ENCODE measurements at places on chromosomes 5 and 9.

DNA sequence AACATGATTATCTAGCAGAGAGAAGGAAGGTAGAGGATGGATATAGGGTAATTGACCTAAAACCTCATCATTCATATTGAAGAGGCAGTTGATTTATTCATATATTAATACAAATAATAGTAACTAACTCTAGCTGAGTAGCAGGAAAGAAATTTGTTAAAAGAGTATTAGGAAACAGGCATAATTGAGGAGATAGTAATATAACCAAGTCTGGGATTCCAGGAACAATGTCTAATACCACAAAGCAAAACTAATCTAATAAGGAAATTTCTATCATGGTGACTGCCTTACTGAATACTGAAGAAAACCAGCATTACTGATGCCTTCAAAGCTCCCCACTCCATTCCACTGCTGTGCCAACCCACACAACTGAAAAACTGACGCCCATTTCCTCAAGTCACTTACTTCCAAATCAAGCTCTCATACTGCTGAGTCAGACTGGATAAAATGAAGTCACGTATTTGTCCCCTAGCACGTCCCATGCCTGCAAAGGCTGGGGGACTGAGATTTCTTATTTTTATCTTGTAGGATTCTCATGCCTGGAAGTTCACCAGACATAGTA is 153.9 kb downstream of the SMC2 start:
- no peak for DNase-seq

DNA sequence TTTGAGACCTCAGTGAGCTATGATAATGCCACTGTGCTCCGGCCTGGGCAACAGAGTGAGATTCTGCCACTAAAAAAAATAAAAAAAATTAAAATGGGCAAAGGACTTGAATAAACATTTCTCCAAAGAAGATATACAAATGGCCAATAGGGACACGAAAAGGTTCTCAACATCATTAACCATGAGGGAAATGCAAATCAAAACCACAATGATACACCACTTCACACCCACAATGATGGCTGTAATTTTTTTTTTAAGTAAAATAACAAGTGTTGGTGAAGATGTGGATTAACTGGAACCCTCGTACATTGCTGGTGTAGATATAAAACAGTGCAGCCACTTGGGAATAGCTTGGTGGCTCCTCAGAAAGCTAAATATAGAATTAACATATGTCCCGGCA is 68.0 kb downstream of the SIL1 start:
- no peak for DNase-seq

GRCh38 chr5:174520420-174521396 is 203.7 kb upstream of the MSX2 start:
- DNase-seq, result no peak

- no peak for DNase-seq
These were observed 25.9 kb downstream of the KIF2A start for GRCh38 chr5:62331921-62332320.

DNA sequence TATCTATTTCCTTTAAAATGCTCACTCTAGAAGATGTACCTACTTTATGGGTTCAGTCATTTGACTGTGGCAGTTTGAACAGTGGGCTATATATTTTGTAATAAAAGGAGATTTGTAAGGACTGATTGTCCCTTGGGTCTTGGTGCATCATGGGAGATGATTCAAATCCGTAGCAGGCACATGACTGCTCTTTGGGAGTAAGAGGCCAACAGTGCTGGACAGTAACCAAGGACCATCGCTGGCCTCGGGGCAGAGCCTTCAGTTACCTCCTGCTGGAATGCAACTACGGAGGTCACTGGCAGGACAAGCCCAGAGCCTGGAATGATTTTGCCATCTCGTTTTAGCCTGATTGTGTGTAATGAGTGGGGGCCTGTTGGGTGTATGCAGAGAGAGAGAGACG is 7.0 kb upstream of the MAMDC2 start:
- DNase-seq, result no peak

DNA sequence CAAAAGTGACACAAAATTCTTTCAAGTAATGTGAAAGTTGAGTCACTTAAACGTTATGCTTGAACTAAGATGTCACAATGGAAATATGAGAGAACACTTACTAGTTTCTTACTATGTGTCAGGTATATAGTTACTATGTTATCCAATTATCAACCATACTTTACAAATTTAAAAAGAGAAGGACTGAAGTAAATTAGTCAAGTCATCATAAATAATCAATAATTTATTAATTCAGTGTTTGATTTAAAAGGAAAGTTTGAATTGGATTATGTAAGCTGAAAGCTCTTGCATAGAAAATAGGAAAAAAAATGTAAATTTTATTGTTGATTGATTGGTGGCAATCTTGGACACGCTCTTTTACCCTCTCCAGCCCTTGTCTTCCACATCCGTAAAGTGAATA is 76.3 kb downstream of the GABRA1 start:
- DNase-seq, result no peak

GRCh38 chr5:99076723-99077640 is 148.2 kb upstream of the CHD1 start:
- no peak for DNase-seq

- DNase-seq, result no peak
These were observed 120.2 kb upstream of the ARRDC3 start for GRCh38 chr5:91503321-91503720.

DNA sequence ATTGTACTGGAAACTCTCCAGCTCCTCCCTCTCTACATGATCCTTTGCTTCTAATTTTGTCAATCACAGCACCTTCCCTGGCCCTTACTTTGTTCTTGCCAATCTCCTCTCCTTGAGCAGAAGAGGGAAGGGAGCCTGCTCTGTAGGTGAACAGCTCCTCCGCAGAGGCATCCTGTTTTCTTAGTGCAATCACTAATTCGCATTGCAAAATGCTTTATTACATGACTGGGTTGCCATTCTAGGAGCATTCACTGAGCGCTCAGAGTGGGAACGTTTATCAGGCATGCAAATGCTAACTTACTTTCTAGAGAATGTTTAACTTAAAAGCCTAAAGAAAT is 416 bp upstream of the SNX18 start:
- DNase-seq, result no peak

GRCh38 chr5:57662991-57663390 is 180.4 kb upstream of the ACTBL2 start:
- DNase-seq, result no peak

DNA sequence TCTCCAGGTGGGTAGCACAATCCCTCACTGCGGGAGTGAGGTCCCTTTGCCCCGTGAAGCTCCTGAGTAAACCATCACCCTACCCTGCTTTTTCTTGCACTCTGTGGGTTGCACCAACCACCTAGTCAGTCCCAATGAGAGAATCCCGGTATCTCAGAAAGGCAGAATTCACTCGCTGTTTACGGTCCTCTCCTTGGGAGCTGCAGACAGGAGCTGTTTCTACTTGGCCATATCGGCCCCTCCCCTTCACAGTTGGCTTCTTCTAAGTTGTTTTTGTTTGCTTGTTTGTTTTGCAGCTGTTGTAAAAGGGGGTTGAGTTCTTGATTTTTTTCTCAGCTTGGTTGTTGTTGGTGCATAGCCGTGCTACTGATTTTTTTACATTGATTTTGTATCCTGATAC is 237.0 kb upstream of the RASA1 start:
- DNase-seq, result no peak

DNA sequence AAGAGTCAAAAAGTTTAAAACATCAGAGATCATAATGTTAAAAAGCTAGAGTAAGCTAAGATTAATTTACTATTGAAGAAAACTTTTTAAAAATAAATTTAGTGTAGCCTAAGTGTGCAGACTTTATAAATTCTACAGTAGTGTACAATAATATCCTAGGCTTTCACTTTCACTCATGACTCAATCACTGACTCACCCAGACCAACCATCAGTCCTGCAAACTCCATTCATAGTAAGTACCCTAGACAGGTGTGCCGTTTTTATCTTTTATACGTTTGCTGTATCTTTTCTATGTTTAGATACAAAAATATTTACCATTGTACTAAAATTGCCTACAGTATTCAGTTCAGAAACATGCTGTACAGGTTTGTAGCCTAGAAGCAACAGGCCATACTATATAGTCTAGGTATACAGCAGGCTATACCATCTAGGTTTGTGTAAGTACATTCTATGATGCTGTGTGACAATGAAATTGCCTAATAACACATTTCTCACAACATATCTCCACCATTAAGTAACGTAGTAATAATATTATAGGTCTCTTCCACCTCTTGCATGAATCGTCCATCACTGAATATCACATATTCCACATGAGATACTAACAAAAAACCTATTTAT is 59.2 kb downstream of the MEGF9 start:
- DNase-seq, result no peak

DNA sequence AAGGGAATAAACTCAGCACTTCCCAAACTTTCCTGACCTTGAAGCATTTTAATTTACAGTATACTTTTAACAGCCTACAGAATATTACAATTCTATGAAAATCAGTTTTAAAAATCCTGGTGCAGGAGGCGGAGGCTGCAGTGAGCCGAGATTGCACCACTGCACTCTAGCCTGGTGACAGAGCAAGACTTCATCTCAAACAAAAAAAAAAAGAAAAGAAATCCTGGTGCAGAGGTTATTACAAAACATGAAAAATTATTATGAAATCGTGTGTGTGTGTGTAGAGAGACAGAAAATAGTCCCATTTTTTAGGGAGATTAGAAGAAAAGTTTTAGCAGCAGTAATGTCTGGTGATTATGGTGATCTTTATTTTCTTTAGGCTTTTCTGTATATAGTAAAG is 26.9 kb downstream of the GOLPH3 start:
- DNase-seq, result no peak

GRCh38 chr5:110031402-110032140 is 341.8 kb downstream of the MAN2A1 start:
- DNase-seq, result no peak

- no peak for DNase-seq
These were observed 38.8 kb upstream of the PTPN3 start for GRCh38 chr9:109536859-109537258.

DNA sequence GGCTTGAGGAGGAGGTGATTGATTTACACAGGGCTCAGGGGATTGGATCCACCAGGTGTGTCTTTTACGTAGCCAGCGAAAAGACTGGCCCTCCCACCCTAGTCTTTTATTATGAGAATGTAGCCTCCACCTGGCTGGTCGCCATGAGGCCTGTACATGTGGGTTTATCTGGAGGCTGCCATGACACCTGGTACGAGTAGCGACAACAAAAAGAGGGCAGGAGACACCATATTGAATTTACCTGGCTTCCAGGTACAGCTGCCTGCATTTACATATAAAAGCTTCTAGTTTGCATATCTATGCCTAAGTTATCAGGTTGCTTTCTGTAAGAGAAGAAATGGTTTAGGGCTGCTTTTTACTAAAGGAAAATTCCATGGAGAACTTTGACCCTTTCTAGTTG is 1173.7 kb upstream of the SEMA6A start:
- no peak for DNase-seq

Data from activated CD8-positive, alpha-beta memory T cell treated with anti-CD3 and anti-CD28 coated beads for 24 hours (primary cell).